NCI-H2227 treated with DMSO at 0.1 percent for 48 hours (cell line): ENCODE measurements at places on chromosomes 1 and 21.

DNA sequence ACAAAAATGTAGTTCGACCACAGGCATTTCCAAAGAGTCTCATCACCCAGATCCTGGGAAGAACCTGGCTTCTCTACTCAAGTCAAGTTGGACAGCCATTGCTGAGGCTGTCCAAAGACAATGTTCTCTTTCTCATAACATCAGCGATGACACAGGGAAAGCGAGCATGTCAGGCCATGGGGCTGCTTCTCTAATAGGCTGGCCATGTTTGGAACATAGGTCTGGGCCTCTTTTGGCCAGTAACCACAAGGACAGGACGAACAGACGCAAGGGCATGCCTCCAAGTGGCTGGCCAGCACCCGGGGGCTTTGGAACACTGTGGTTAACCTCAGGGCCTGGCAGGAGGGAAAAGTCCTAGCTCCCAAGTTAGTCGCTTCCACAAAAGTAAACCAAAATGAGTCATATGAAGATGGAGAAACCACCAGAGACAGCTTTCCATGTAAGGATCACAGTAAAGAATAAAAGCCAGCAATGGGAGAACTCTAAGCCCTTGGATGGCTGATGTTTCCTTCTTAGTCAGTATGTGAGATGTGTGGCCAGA lies 80.6 kb upstream of the SLC44A3 start:
- no peak for DNase-seq

DNA sequence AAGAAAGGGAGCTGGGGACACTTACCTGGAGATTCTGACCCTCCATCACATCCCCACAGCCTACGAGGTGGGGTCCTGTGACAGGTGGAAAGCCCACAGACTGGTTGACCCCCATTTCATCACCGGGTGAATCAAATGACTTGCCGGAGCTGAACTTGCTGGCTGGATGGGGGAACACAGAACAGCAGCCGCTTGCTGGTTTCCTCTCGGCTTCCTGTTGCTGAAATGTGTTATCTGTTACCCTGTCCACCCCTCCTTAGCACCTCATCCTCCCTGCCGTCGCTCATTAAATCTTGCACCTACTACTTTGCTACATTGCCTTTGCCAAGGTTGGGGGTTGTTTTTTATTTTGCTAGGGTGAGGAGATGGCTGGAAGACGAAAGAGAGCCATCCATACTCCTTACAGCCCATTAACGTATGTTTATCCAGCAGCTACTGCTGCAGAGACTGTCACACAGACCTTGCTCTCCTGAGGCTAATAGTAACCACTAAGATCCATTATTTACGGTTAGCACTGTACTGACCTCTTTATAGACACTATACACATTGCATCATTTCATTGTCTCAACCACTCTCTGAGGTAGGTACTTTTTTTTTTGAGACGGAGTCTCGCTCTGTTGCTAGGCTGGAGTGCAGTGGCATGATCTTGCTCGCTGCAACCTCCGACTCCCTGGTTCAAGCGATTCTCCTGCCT lies 7.0 kb downstream of the PAFAH2 start:
- DNase-seq = no peak

- no peak for DNase-seq
Measured at GRCh38 chr1:222547944-222548671, at the start of gene HHIPL2. Gene HHIPL2, minus strand, starts transcription at chr1:222548104. Its CDS starts 60 bp downstream, at chr1:222548044.

DNA sequence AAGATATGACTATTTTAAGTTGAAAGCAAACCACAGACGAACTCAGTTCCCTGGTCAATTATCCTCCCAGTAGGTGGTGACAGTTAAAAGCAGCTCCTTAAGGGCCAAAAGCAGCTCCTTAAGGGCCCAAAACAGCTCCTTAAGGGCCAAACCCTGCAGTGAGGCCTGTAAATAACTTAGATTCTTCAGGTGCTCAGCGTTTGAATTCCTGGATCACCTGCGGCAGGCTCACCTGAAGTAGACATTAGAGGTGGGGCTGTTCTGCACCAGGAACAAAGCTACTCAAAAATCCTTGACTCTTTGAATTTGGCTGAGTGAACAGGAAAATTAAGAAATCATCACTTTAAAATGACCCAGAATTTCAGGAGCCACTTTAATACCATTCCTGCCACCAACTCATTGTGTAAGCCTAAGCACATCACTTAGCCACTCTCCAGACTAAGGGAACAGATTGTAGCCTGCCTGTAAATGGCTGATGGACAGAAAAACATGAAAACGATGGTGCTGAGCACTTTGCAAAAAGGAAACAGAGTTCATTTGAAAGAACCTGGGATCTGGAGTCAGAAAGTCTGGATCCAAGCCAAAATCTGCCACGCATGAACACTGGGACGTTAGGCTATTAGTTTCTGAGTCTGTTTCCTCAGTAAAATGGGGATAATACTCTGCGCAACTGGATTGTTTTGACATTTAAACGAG lies 126.9 kb downstream of the LRIG2 start:
- DNase-seq = peak; percentile 52

DNA sequence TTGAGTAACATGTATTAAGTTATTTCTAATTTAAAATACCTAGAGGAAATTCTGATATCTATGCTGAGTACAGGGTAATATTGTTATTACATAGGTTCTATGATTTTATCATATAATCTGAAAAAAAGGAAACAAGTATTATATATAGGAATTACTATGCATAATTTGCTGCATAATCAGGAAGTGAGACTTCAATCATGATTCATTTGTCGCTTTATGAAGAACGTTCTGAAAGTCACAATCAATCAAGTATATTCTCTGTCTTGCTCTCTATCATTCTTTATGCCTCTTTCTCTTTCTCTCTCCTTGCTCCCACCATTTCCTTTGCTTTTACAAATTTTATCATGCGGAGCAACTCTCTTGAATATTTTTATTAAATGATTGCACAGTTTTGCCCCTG lies 1130.3 kb downstream of the PLA2G4A start:
- DNase-seq = no peak

GRCh38 chr1:240555524-240555923 lies 56.4 kb downstream of the GREM2 start:
- DNase-seq = no peak

- no peak for DNase-seq
Measured at GRCh38 chr1:34332996-34333395, 156.3 kb downstream of the C1orf94 start.

GRCh38 chr1:226748306-226748705 lies 9.2 kb upstream of the ITPKB start:
- DNase-seq = no peak

DNA sequence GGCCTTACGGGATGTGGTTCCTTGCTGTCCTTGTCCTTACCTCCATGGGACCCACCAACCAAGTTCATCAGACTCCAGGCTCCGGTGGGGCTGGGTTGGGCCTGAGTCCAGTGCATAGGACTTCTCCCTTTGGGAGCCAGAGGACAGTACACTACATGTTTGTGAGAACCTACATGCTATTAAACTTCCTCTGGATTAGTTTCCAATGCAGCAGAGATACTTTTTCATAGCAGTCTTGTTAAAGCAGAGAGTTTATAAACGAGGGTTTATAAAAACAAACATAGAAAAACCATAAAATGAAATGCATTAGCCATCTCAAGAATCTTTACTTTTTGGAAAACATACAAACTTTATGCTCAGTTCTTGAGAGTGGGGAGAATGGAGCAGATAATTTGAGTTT lies 33.4 kb downstream of the INKA2 start:
- DNase-seq = no peak

GRCh38 chr1:248849152-248849551 lies 9.7 kb downstream of the ZNF692 start:
- no peak for DNase-seq

DNA sequence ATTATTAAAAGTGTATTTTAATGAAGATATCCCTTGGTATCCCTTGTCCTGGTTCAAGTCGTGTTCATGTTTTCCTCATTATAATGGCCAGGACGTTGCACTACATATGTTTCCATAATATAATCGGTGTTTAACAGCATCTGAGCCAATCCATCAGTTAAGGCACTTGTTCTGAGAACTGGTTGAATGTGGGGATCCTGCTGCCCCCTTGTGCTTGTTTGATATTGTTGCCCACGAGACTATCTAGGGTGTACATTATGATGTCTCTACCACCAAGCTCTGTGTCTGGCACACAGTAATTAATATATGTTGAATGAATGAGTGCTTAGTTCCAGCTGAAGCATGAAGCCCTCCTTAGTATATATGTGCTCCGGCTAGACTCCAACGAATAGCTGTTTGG lies 193.0 kb downstream of the CACNA1E start:
- peak; percentile 56 for DNase-seq

- DNase-seq = no peak
Measured at GRCh38 chr21:35057428-35057827, 8.3 kb upstream of the RUNX1 start.

DNA sequence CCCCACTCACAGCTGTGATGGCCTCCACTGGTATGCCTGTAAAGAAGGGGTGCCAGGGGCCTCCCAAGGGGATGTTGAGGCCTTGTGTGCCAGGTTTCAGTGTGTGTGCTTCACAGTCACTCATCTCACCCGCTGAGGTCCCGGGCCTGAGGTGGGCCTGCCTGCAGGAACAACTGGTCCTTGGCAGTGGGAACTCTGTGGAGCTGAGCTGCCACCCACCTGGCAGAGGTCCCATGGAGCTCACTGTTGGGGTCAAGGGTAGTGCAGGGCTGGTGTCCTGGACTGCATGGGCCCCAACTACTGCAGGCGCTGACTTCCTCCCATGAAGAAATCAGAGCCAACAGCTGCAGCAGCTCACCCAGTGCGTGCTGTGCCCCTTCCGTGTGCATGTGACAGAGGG lies 17.3 kb upstream of the ZNF678 start:
- no peak for DNase-seq

- DNase-seq = no peak
Measured at GRCh38 chr1:39524591-39525365, 33.3 kb downstream of the BMP8A start.

GRCh38 chr1:217418269-217419193 lies 212.4 kb downstream of the GPATCH2 start:
- no peak for DNase-seq

DNA sequence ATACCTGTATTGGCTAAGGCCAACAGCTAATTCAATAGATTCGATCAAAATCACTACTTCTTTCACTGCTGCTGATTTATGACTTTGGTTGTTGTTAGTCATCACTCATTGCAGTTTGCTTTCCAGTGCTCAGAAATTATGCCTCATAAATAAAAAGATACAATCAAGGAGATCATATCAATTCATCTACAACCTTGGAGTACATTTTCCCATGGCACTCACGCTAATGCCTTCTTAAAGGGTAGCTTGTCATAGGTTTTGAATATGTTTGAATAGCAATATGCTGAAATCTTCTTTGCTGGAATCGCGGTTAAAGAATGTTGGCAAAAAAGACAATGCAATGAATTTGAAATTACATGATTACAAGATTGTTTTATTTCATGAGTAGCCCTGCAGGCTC lies 89.9 kb downstream of the KCTD3 start:
- DNase-seq = no peak

GRCh38 chr21:34684174-34684876 lies 15.5 kb downstream of the CLIC6 start:
- DNase-seq = no peak

GRCh38 chr1:226209307-226210059 lies 14.0 kb upstream of the MIXL1 start:
- DNase-seq = no peak

GRCh38 chr1:216903382-216903740 lies 180.1 kb upstream of the ESRRG start:
- no peak for DNase-seq

- no peak for DNase-seq
Measured at GRCh38 chr1:171563675-171564074, 58.4 kb upstream of the MYOCOS start.

GRCh38 chr1:92219028-92219427 lies 1.3 kb downstream of the C1orf146 start:
- DNase-seq = no peak

DNA sequence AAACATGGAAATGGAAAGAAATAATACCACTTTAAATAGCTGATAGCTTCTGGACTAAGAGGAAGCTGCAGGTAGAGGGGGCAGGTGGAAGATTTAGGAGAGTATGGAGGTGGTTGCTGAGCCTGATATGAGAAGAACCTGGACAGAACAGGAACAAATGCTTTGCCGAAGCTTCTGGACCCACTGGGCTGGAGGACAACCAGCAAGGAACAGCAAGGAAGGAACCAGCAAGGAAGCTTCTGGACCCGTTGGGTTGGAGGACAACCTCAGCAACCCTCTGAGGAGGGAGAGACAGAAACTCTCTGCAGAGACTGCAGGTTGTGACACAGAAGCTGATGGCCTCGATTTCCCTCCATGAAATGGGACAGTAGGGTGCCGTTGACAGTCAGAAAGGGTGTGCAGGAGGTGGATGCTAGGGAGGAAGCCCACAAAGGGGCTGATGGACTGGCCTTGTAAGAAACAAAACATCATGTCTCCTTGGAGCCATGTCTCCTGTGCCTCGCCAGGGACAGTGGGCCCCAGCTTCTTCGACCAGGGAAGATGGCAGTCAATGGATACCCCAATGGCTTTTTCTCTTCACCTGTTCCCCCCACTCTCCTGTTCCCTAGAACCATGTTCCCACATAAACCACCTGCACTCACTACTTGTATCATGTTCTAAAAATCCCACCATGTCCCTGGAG lies 8.3 kb upstream of the WNT3A start:
- DNase-seq = no peak

GRCh38 chr1:112263453-112263852 lies 132.6 kb upstream of the CTTNBP2NL start:
- DNase-seq = no peak

GRCh38 chr1:217062586-217062985 lies 339.4 kb upstream of the ESRRG start:
- no peak for DNase-seq

GRCh38 chr1:3924186-3924824 lies 24.2 kb upstream of the C1orf174 start:
- DNase-seq = no peak

GRCh38 chr1:79198832-79199231 lies 192.3 kb upstream of the ADGRL4 start:
- no peak for DNase-seq

- no peak for DNase-seq
Measured at GRCh38 chr21:35028451-35028978, 20.6 kb downstream of the RUNX1 start.

DNA sequence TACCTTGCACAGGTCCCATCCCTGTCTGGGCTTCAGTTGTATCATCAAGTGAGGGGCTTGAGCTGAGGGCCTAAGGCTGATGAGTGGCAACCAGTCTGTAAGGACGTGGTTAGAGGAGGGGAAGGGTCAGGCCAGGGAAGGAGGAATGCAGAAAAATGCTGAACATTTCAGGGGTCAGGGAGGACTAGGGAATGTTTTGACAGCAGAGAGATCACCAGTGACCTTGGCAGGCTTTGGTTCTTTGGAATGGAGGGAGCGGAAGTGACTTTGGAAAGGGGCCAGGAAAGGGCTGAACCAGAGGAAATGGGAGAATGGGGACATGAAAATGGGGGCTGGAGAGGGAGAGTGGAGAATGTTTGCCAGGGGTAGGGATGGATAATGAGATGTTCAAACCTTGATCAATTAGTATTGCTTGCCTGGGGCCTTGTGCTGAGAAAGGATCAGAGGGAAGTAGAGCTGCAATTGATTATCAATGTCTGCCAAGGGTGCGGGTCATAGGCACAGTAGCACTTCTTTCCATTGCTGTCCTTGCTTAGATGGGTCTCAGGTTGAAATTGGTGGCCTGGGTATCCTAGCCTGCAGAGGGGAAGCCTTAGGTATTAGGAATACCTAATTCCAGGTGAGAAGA lies 7.4 kb downstream of the LDLRAP1 start:
- DNase-seq = no peak
